BJ (cell line): ENCODE measurements at places on chromosomes 5 and 9. TPM values are rescaled to one million over a fixed set of nuclear protein-coding genes. Genes with fewer than 3 reads are reported as not detected.
A peak's percentile ranks its signal among the peaks of the same experiment; 100 is the strongest.

SHROOM1 gene
- 6.4 and 8.5 TPM in 2 replicates for polyA plus RNA-seq

GRCh38 chr5:92741906-92742305 is 839.1 kb downstream of the NR2F1-AS1 start:
- DNase-seq = no peak

GRCh38 chr9:88077071-88077617 is 61.1 kb downstream of the SPATA31C2 start:
- no peak for DNase-seq

DNA sequence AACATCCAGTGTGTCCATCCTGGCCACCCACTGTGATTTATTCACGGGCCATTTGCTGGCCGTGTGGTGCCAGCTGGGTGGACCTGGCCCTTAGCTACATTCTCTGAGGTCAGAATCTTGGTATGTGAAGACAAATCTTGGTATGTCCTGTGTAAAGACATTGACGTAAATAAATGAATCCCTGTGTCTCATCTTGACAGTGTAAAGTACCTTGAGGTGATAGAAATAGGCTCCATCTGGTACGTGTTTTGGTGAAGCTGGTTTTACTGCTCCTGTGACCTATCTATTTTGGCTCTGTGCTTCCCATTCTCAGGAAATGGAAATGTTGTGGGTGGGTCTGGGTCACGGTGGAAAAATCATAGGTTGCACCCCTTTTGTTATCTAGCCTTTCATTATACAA is 245.4 kb upstream of the ANKH start:
- DNase-seq = no peak

SEC24A gene
- polyA plus RNA-seq = 27.9 and 35.0 TPM in 2 replicates

- no peak for DNase-seq
These were observed 13.3 kb upstream of the UBE2QL1 start for GRCh38 chr5:6435356-6435755.

- DNase-seq = no peak
These were observed 31.2 kb upstream of the TARS1 start for GRCh38 chr5:33409435-33410170.

SELENOP gene
- polyA plus RNA-seq = 4.4 and 4.6 TPM in 2 replicates

- no peak for DNase-seq
These were observed 53.6 kb upstream of the POU5F2 start for GRCh38 chr5:93794954-93795353.

TXNDC8 gene
- not detected in 2 replicates for polyA plus RNA-seq

DNA sequence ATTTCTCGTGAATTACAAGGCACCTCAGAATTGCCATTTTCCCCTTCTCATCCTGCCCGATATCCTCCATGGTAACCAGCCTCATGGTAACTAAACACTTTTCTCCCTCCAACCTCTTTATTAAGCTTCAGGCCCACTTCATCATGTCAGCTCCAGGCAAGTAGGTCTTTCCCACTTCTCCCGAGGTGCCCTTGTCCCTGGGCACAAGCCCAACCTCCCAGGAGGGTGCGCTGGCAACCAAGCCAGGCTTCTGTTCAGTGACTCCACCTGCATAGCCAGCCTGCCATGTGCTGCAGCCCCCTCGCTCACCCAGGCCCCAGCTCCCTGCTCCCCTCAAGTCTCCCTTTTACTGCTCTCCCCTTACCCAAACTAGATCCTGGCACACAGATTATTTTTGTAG is 47.4 kb upstream of the AFAP1L1 start:
- DNase-seq = no peak

DNA sequence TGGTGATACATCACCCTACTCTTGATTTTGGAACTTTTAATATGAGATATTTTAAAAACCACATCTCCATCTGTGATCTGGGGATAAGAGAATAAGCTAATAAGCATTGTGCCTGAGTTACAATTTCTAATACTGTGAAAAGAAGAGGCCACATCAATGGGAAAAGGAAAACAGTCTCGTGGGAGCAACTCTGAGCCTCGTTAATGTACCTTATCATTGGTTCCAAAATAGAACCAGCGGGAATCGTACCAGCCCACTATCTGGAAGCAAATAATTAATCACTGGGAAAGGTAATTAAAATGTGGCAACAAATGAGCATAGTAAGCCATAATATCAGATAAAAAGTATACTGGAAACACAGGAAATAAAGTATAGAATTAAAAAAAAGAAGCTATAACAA is 28.0 kb upstream of the CEP78 start:
- DNase-seq = no peak

- no peak for DNase-seq
These were observed 333.4 kb upstream of the PUM3 start for GRCh38 chr9:3177146-3177761.

GRCh38 chr5:87924436-87924835 is 344.2 kb downstream of the TMEM161B start:
- no peak for DNase-seq

GRCh38 chr5:153863951-153864350 is 174.8 kb downstream of the FAM114A2 start:
- no peak for DNase-seq

DNA sequence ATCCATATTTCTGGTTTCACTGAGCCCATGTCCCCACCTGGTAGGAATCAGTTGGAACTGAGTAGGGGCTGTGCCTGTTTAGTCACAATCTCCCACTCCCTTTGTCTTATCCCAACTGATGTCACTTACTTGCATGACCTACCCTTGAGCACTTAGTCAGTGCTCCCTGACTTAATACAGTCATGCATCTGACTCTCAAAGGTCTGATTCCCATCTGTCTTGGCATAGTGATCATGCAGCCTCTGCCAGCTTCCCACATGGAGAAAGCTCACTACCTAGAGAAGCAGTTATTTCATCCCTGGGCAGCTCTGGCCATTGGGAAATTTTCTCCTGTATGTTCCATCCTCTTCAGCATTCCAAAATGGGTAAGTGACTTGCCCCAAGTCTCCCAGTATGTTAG is 24.8 kb downstream of the ABLIM3 start:
- DNase-seq = no peak

- no peak for DNase-seq
These were observed 35.3 kb downstream of the HRH2 start for GRCh38 chr5:175692996-175693710.

GRCh38 chr5:153970496-153970895 is 68.2 kb downstream of the FAM114A2 start:
- no peak for DNase-seq

FOXE1 gene
- polyA plus RNA-seq = 4.9 and 5.3 TPM in 2 replicates

DNA sequence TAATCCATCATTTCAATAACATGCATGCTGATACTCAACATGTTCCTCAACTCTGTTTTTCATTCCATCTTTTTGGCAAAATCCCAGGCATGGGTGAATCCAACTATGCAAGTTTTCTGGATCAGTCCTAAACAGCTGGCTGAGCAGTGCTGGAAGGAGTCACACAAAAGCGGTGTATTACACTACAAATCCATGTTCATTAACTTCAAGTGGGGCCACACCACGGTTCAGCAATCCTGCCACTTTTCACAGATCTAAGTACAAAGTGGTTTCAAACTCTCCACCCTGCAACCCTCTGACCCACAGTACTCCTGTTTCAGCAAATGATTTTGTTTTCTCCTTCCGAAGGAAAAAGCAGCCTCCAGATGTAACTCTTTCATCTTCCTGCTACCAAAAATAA is 222.5 kb downstream of the EPB41L4A start:
- no peak for DNase-seq

OR1Q1 gene
- polyA plus RNA-seq = 1.0 and 1.1 TPM in 2 replicates

DNA sequence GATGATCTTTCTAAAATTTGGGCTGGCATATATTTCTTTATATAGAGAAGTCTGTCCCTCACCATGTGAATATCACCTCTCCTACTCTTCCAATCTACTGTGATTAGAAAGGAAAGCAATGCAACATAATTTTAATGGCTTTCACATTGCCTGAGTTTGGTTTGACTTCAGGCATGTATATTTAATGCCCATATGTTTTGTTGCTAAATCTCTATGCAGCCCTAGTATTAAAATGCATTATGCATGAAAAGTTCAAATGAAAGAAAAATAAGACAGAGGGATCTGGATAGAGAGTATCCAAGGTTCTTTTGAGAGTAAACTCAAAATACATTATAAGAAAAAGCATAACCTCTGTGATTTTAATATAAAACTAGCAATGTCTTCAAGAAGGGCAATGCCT is 518.3 kb downstream of the PRR16 start:
- no peak for DNase-seq

DNA sequence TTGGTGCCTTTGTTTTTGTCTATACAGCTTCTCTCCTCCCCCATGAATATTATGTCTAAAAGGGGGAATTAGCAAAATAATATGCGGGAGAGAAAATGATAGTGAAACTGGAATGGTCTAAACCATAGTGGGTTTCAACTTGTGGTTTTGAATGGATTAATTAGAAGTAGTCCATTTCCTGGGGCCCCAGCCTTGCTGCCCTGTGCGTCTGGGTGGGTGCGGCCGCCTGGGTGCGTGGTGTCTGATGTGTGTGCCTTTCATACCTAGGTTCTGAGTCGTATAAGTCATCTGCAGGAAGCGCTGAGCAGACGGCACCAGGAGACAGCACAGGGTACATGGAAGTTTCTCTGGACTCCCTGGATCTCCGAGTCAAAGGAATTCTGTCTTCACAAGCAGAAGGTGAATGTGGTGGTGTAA is 120.0 kb upstream of the CACNA1B start:
- DNase-seq = peak; percentile 35

DNA sequence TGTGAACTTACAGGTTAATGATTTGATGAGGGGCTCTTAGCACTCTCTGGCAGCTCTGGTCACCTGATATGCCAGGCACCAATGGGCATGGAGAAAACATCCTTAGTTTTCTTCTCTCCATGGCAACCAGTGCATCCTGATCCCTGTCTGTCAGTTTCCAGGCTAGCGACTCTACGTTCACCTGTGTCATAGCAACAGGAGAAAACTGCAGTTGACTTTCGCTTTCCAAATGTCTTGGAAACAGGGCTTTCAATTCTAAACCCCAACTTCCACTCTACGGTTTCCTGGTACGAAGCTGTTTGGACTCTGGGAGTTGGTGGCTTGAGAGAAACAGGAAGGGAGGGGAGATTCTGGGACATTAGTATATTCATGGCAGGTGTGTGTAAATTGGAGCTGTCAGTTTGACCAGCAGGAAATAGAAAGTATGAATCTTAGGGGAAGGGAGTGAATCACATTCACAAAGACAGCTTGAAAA is 74.4 kb downstream of the SLC28A3 start:
- DNase-seq = no peak

TPPP gene
- polyA plus RNA-seq = 0.07 and 0.09 TPM in 2 replicates

DNA sequence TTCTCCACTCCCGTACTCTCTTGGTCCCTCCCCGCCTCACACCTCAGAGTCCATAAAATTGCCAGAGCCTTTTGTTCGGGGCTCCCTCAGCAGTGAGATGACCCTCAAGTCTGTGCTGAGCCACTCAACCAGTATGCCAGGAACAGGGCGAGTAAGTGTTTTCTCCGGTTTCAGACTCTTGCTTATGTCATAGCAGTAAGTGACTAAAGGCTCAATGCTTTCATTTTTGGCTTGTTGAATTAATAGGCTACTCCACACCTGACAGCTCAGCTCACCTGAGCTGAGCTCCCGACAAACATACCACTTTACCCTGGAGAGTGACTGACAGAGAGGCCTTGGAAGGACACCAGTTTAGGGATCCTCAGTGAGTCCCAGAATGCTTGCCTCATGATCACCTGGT is 30.5 kb downstream of the PCSK1 start:
- DNase-seq = no peak

BASP1 gene
- polyA plus RNA-seq = 48.7 and 71.9 TPM in 2 replicates

PCDHB6 gene
- polyA plus RNA-seq = 0.20 and 0.26 TPM in 2 replicates

DNA sequence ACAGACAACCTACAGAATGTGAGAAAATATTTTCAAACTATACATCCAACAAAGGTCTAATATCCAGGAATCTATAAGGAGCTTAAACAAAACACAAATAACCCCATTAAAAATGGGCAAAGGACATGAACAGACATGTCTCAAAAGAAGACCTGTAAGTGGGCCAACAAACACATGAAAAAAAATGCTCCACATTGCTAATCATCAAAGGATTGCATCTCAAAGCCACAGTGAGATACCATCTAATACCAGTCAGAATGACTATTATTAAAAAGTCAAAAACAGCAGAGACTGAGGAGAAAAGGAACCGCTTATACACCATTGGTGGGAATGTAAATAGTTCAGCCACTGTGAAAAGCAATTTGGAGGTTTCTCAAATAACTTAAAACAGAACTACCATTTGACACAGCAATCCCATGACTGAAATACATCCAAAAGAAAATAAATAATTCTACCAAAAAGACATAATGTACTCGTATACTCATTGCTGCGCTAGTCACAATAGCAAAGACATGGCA is 39.1 kb upstream of the C5orf63 start:
- no peak for DNase-seq

FBLL1 gene
- 0.56 and 0.61 TPM in 2 replicates for polyA plus RNA-seq

FAM200C gene
- 1.6 and 2.9 TPM in 2 replicates for polyA plus RNA-seq

- DNase-seq = no peak
These were observed 255.8 kb downstream of the SLCO4C1 start for GRCh38 chr5:102040326-102040725.

- no peak for DNase-seq
These were observed 3.5 kb upstream of the ACTBL2 start for GRCh38 chr5:57486027-57486602.

GPRIN1 gene
- 1.9 and 2.4 TPM in 2 replicates for polyA plus RNA-seq

DNA sequence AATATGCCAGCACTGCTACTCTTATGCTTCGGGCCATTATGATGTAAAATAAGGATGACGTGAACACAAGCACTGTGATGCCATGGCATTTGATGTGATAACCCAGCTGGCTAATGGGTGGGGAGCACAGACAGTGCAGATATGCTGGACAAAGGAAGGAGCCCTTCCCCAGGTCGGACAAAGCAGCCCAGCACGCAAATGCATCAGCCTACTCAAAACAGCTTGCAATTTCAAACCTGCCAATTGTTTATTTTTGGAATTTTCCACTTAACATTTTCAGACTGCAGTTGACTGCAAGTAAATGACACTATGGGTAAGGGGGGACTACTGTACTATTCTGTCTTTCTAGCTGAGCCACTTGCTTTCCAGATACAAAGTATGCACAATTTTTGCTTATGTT is 181.3 kb downstream of the DCP2 start:
- no peak for DNase-seq

- DNase-seq = no peak
These were observed 743.3 kb upstream of the PTPRD start for GRCh38 chr9:11356067-11356466.

GRCh38 chr5:138947780-138948179 is 72.6 kb upstream of the LRRTM2 start:
- no peak for DNase-seq

DNA sequence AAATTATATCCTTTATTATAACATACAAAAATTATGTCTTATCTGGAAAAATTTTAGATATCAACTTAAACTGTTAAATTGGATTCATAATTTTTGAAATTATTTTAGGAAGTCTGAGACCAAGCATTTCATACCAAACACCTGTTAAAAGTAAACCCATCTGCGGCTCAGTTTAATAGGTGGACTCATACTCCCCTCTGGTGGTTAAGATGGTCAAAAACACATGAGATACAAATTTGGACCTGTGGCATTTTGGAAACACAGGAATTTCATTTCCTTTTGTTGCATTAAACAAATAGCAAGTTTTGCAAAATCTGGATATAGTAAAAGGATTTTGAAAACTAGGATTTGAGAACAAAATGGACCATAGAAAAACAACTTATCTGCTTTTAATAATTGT is 53.7 kb downstream of the RGMB start:
- DNase-seq = peak; percentile 16
